ENCODE measurements at places on chromosomes 11 and 22.

GRCh38 chr11:95066716-95067038, at the start of gene SRSF8:
Gene SRSF8 (plus strand): TSS chr11:95066919. CDS start chr11:95067227, 308 bp downstream.
- no peak for DNase-seq

DNA sequence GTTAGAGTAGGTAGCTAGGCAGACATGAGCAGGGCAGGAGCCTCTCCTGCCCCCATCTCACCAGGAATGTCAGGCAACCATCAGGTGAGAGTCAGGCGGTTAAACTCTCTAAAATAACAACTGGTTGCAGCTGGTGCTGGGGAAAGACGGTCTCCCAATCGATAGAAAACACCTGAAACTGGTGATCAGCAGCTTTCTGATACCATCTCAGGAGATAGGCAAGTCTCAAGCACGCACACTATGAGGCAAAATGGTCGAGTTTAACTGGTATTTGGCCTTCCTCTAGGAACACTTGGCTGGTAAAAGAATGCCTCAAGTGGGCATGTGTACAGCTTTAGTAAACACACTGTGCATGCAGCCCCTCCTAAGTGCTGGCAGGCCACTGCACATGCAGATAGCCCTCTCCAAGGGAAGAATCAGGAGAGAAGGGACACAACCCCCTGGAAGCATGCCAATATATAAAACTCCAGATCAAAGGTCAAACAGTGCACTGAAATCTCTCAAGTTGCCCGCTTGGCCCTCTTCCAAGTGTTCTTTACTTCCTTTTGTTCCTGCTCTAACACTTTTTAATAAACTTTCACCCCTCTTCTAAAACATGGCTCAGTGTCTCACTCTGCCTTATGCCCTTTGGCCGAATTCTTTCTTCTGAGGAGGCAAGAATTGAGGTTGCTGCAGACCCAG, 88.7 kb downstream of the USP35 start:
- DNase-seq, result no peak

DNA sequence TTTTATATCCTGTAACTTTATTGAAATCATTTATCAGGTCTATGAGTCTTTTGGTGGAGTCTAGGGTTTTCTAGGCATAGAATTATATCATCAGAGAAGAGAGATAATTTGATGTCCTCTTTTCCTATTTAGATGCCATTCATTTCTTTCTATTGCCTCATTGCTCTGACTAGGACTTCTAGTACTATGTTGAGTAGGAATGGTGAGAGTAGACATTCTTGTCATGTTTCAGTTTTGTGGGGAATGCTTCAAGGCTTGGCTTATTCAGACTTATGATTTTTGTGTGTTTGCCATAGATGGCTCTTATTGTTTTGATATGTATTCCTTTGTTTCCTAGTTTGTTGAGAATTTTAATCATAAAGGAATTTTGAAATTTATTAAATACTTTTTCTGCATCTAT, 1078.3 kb downstream of the FAM181B start:
- DNase-seq, result no peak

DNA sequence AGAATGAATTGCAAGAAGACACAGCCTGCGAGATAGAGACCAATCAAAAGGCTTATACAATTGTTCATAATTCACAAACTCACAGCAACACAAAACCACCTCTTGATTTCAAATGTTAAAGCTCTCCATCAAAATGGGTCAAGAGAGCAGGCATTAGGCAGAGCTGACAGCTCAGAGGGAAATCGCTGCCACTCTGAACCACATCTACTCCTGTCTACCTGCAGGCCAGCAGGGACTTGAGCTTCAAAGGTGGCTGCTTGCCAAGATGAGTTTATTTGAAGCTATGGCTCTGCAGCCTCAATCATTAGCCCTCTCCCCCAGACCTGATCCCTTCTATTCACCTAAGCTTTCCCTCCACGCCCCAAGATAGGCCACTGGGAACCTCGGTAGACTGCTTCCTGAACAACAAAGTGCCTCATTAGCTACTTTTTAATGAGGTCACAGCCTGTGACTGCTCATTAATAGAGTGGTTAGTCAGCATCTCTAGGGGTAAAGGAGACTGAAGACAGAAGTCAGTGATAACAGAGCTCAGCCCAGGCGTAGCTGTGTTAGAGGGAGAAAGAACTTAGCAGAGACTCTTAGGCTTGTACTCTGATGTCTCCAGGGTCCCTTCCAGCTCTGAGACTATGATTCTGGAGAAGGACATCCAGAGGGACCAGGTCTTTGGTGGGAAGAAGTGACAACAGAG, 21.2 kb upstream of the OR10A5 start:
- DNase-seq, result no peak

DNA sequence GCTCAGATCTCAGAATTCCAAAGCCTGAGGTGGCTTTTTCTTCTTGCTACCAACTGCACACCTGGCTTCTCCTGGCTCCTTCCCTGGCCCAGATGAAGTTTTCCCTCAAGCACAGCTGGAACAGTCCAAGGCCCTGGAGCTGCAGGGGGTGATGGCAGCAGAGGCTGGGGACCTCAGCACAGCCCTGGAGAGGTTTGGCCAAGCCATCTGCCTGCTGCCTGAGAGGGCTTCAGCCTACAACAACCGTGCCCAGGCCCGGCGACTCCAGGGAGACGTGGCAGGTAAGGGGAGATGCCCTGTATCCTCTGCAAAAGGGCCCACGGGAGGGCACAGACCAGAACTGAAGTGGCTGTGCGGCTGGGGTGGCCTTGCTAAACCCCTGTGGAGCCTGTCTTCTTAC, 1.2 kb downstream of the TTC36 start:
- DNase-seq, result no peak

DNA sequence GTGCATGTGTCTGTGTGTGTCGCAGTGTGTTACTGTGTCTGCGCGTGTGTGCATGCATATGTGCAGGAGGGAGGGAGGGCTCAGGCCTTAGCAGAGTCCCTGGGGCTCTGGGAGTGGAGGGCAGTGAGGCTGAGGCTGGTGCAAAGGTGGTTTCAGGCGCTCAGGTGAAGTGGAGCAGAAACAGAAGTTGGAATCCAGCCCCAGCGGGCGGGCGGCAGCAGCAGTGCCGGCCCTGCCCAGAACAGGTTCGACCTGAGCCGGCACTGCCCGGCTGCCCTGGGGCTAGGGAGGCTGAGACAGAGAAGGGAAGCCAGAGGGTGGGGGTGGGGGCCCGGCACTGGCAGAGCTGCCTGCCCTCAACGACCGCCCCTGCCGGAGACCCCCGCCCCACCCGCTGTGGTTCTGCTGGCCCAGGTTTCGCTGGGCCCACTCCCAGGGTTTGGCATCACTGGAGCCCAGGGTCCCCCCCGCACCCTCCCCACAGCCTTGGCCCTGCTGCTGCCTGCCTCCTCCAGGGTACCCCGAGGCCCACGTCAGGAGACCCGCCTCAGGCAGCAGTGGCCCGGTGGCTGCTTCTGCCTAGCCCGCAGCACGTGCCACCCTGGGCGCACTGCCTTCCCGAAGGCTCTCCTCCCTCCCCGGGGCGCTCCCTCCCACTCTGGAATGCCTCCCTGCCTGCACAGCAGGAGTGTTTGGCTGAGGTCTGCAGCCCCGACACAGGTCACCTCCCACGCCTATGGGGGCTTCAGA, 13.3 kb downstream of the ASCL2 start:
- no peak for DNase-seq

GRCh38 chr11:20443596-20443995, 56.1 kb downstream of the PRMT3 start:
- peak; percentile 37 for DNase-seq
